ENCODE measurements at places on chromosomes 12 and 14.

GRCh38 chr12:121314431-121314830 lies 17.9 kb upstream of the CAMKK2 start:
- DNase-seq = no peak

DNA sequence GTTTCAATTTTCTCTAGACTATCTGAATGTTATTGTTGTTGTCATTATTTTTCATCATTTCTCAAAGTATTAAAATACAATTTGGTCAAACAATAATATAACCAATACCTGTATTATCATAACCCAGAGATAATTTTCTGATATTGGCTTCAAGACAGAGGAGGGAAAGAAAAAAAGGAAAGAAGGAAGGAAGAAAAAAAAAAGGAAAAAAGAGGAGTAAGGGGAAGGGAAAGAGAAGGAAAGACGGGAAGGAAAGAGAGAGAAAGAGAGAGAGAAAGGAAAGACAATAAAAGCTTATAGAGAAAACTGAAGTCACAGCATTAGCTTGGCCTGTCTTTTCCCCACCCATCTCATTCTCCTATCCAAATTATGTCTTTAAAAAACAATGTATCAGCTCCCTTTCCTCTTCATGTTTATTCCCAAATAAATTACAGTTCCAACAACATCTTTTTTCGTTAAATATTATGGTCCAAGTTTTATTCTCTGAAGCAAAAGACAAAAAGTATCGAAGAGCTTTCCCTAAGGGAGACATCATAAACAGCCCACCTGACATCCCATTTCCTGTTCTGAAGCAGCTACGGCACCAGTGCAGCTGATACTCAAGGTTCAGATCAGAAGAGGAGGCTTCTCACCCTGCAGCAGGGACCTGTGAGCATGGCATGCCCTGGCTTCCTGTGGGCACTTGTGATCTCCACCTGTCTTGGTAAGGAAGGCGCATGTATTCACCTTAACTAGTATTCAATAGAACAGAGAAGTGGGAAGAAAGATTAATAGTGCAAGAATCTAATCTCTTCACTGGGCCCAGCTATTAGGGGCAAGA lies 308.3 kb downstream of the DAD1 start:
- no peak for DNase-seq

GRCh38 chr12:49811961-49812401 lies 16.2 kb downstream of the NCKAP5L start:
- no peak for DNase-seq

- peak; percentile 76 for DNase-seq
These were observed 151.5 kb downstream of the PRKCH start for GRCh38 chr14:61472801-61473376.
